Kasumi-1 (cell line): ENCODE measurements at places on chromosomes 12 and 14.

- DNase-seq = no peak
Measured at GRCh38 chr14:50533241-50533705, 904 bp upstream of the MAP4K5 start.

GRCh38 chr12:39935275-39935674, 170.6 kb downstream of the SLC2A13 start:
- DNase-seq = no peak

GRCh38 chr12:52061470-52062166, 8.2 kb upstream of the ATG101 start:
- DNase-seq = no peak

DNA sequence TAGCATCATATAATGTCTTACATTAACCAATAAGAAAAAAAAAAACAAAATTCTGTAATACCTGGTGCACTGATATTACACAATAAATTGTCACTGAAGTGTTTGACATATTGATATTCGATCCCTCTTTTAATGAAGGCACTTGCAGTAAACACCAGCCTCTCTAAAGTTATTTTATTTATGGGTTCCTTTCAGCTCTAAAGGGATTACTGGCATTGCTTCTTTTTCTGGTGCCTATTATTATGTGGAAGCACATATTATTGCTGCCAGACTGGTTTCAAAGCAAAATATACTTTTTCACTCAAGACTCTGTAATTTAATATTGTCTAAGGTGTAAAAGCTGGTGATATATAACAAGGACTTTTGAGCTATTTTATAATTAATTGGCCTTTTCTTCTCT, 1090.5 kb downstream of the TRHDE start:
- DNase-seq = no peak

DNA sequence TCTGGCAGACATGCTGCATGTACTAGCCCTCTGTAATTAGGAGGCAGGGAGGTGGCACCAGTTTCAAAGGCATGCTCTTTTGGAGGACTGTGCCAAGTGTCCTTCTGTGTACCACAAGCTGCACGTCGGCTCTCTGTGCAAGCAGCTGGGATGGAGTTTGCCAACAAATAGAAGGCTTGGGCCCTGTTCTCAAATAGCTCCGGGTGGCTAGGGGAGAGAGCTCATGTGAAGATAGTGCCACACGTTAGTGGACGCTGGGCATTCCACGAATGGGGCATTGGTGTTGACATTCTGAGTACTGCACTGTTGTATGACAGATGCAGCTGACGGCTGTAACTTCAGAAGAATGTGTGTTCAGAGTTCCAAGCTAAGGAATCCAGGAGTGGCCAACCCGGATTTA, 4.4 kb downstream of the AACS start:
- no peak for DNase-seq

DNA sequence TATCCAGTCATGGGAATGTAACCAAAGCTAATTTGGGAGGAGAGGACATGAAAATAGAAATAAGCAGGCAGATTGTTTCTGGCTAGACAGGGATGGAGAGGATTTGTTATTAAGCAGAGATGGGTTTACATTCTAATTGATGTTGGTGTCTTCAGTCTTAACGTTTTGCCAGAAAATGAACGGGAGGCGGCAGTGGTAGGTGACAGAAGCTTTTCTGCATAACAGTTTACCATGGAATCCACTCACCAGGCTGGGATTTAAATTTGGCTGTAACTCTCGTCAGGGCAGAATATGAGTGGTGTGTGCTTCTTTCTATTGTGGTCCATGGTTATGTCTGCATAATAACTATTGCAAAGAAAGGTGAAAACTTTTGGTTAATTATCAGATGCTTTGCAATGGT, 50.2 kb upstream of the OTX2 start:
- DNase-seq = no peak

GRCh38 chr14:89378119-89378518, 38.9 kb downstream of the FOXN3 start:
- no peak for DNase-seq

GRCh38 chr12:57487055-57487596, 742 bp upstream of the MARS1 start:
- no peak for DNase-seq

DNA sequence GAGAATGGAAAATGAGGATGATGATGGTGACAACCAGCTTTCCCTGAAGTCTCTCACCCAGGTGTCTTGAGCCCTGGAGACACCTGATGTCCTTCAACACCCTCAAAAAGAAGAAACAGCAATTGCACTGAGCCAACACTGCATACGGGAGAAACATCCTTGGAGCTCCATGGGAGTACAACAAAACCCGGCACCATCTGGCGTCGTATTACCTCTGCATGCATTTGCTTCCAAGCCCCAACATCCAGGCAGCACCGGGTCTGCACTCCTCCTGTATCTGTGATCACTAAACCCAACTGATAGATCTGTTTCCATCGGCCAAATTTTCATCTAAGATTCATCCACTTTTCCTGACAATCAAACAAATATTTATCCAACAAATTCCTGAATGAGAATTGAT, 249.9 kb downstream of the DPF3 start:
- no peak for DNase-seq

- no peak for DNase-seq
Measured at GRCh38 chr12:9651265-9651729, 18.2 kb upstream of the CLEC2D start.

DNA sequence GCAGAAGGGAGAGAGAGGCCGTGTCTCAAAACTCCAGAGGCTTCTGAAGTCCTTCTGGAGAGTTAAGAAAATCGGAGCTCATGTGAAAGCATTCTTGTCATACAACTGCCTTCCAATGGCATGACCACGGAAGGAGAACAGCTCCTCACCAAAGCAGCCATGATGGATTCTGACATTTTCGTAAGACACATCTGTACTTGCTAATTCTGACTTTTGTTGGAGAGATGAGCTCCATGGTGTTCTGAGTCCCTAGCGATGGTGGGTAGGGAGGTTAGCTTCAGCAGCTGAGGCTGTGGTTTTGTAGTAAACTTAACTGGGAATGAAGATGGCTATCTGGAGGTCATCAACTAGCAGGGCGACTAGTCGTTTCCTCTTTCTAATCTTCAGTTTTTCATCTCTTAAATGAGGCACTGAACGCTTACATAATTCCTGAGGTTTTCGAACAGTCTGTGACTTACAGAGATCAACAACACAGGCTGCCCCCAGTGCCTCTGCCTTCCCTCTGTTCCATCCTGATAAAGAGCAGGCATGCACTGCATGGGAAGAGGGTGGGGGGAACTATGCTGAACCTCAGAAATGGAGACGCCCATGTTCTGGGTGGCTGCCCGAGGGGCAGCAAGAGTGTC, 28.6 kb upstream of the DICER1 start:
- DNase-seq = peak; percentile 53

GRCh38 chr12:269191-269590, 6.6 kb upstream of the SLC6A13 start:
- no peak for DNase-seq

GRCh38 chr12:95054206-95054605, 19.2 kb downstream of the NR2C1 start:
- no peak for DNase-seq

GRCh38 chr12:3252450-3252891, 175.3 kb downstream of the TSPAN9 start:
- no peak for DNase-seq

DNA sequence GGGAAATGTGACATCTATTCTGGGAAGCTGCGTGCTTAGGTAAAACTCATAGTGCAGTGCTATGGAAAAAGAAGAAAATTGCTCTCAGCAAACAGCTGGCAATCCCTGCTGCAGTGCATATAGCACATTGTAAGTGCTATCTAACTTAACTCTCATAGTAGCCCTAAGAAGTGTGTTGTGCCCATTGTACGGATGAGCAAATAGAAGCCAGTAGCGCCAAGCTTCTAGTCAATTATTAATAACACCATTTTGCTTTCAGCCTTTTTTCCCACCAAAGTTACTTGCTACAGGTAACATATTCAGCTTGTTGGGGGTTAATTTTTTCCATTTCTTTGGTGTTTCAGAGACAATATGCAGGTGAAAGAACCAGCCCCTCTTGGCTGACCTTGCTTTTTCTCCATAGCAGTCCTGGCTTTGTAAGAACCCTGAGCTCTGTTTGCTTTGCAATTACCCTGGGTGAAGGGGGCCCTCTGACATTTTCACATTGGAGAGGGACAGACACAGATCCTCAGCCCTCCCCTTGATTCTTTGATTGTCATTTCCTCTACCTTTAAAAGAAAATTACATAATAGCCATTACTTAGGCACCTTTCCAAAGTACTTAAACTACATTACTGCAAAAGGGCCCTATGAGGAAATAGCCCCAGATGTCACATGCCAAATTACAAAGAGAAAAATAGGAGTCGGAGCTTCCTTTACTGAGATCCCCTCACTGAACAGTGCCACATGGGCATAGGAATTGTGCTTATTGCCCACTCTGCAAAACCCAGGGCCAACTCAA, 576.2 kb upstream of the TBX3 start:
- DNase-seq = no peak

GRCh38 chr12:92029902-92030586, 115.6 kb downstream of the BTG1 start:
- DNase-seq = no peak

GRCh38 chr14:33435911-33436689, 497.4 kb downstream of the NPAS3 start:
- peak; percentile 69 for DNase-seq

DNA sequence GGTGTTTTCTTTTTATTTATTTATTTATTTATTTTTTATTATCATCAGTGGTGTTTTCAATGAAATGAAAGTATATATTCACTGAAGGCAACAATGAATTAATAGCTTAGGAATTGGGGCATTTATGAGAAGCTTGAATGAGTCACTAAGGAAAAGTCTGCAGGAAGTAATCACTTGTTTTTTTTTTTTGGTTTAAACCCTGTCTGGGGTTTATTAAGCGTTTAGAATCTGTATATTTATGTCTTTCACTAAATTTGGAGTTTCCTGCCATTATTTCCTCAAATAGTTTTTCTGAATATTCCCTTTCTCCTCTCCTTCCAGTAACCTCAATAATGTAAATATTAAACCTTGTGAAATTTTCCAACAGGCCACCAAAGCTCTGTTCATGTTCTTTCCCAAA, 85.5 kb downstream of the TESC start:
- no peak for DNase-seq

- DNase-seq = no peak
Measured at GRCh38 chr12:105171691-105172436, 64.1 kb downstream of the APPL2 start.

GRCh38 chr12:49843411-49843810, 505 bp upstream of the BCDIN3D start:
- no peak for DNase-seq

DNA sequence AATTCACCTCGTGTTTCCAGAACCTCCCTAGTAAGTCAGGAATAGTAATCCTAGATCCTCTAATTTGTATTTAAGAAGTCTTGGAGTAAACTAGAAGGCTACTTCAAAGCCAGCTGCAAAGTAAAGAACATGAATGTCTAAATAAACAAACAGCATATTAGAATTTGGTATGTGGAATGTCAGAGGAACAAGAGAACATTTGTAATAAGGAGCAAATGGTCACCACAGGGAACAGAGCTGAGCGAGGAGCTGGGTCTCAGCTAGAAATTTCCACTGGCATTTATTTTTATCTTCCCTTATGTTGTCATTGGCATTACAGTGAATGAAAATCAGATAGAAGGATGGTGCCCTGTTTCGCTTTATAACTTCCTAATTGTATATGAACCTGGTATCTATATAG, 50.2 kb downstream of the FRMD6 start:
- no peak for DNase-seq

GRCh38 chr12:29208936-29209701, 60.0 kb downstream of the FAR2 start:
- peak; percentile 3 for DNase-seq

GRCh38 chr12:50246873-50247612, 36.3 kb downstream of the LIMA1 start:
- DNase-seq = peak; percentile 38

DNA sequence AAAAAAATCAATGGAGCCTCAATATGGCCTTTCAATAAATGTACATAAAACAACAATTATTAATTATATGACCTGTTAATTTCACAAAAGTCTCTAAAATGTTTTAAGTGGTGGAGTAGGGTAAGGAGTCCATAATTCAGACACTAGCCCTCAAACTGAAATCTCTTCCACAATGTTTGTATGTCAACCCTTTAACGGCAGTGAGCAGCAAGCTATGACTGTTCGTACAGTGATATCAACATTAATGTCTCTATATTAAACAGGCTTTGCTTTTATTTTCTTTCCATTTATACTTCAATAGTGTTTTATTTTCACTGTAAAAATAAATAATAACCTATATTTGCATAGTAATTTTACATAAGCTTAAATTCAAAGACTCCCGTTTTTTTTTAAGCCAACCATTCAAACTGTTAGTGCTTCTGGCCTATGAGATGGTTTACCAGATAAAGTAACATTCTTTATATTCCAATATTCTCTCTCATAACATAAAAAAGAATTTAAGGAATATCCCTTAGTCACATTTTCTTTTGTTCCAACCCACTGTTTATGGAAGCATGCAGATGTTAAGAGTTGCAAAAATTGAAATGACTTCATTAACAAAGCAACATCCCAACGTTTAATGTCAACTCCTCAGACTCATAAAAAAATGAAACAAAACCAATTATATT, 2.3 kb downstream of the CDK17 start:
- peak; percentile 11 for DNase-seq

- DNase-seq = no peak
Measured at GRCh38 chr12:26124446-26125399, at the start of gene BHLHE41. Gene BHLHE41, minus strand, starts transcription at chr12:26125037. Its CDS starts 258 bp downstream, at chr12:26124779.

DNA sequence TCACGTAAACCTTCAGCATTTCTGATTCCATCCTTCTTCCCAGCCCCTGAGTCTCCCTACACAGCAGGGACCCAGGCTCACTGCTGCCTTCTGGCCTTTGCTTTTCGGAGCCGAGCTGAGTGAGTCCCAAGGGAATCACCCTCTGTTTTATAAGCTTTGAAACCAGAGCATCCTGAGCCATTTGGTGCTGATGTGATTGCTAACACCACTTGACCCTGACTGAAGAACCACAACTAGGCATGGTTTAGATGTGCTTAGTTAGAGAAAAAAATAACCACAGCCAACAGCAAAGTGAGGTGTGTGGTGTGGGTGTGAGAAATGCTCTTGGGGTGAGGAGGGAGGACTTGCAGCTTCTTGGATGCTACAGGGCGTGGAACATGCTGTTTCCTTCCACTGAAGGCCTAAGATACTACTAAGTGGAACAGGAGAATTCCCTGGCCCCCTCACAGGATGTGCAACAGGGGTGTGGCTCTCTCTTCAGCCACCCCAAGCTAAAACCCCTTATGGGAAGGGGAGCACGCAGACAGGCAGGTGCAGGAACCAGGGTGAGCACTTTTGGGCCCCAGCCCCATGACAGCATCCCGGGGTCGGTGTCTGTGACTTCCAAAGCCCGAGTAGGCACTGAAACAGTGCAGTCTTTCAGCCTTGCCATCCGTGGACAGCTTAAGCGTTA, at the start of gene TC2N:
Gene TC2N (minus strand): TSS at position 221 of the 673 bp plus-strand sequence. CDS start 53,767 bp downstream, outside the sequence.
- no peak for DNase-seq

GRCh38 chr12:70186436-70186835, 56.8 kb upstream of the CNOT2 start:
- DNase-seq = no peak

GRCh38 chr12:15919418-15919817, 8.3 kb downstream of the DERA start:
- DNase-seq = no peak

DNA sequence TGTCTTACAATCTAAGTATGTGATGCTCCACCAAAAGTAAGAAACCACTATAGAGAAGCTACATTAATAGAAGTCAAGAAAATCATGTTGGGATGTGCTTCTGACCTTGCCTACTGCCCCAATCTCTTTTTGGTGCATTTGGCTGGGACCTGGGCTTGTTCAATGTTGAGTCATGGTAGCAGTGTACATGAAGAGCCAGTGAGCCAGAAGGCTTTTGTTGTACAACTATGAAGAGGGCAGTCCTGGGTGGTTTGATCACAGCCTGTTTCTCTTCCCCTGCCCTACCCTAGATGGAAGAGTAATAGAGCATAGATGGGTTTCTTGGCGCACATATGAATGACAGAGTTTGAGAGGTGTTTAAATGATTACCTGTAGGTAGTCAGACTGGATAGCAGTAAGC, 56.4 kb downstream of the UBR7 start:
- no peak for DNase-seq
